ENCODE measurements at places on chromosomes 2 and 18.

DNA sequence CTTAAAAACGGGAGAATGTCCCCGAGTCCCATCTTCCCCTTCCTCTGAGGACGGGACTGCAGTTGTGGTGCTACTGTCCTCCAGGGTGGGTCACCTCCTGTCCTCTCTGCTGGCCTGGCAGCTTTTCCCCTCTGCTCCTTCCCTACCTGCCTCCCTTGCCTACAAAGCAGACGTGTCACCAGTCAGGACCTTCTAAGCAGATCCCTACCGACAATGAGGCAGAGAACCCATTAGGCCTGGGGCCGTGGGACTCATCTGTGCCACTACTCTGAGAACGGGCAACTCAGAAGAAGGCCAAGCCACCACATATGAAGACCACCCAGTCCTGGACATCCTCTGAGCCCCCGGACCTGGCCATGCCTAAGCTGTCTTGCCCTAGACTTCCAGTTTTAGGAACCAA lies 103.0 kb upstream of the TEX51 start:
- DNase-seq, result no peak

DNA sequence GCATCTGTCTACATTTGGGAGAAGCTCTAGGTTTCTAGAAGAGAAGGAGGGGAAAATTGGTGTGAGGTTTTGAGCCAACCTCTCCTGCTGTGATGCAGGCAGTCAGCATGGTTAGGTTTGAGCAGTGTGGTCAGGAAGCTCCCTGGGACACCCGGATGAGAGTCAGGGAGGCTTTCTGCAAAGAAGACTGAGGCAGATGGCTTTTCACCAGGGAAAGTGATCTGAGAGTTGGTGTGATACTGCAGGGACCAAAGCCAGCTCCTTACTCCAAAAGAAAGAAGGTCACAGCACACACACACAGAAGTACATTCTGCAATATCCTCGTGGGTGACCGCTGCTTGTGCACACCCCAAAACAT lies 75.8 kb upstream of the BCL11A start:
- no peak for DNase-seq

DNA sequence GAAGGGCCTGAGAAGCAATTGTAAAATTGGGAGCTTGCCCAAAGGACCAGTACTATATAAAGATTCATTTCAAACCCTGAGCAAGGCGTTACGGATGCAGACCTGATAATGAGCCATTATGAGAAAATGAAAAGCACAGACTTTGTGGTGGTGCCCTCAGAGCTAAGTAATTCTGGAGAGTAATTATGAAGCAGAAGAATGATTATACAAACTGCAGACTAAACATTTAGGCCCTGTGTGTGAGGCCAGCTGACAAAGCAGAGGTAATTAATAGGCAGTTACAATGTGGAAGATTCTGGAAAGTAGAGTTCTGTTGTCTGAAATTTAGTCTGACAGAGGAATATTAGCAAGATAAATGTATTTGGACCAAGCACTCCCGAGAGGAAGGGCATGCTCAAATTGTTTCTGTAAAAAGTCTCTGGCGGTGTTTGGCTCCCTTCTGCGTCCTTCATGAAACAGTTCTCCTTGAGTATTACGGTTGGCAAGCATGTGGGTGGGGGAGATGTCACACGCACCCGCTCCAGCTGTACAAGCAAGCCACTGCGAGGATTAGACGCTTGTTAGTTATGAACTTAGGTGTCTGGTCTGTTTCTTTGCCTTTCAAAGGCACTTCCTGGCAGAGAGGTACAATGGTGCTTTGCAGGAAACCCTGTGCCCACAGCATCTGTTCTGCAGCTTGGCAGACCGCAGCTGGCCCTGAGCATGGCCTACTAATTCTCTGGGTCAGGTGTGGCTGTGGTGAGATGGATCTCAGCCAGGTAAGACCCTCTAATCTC lies 45.5 kb downstream of the CDC42EP3 start:
- no peak for DNase-seq

DNA sequence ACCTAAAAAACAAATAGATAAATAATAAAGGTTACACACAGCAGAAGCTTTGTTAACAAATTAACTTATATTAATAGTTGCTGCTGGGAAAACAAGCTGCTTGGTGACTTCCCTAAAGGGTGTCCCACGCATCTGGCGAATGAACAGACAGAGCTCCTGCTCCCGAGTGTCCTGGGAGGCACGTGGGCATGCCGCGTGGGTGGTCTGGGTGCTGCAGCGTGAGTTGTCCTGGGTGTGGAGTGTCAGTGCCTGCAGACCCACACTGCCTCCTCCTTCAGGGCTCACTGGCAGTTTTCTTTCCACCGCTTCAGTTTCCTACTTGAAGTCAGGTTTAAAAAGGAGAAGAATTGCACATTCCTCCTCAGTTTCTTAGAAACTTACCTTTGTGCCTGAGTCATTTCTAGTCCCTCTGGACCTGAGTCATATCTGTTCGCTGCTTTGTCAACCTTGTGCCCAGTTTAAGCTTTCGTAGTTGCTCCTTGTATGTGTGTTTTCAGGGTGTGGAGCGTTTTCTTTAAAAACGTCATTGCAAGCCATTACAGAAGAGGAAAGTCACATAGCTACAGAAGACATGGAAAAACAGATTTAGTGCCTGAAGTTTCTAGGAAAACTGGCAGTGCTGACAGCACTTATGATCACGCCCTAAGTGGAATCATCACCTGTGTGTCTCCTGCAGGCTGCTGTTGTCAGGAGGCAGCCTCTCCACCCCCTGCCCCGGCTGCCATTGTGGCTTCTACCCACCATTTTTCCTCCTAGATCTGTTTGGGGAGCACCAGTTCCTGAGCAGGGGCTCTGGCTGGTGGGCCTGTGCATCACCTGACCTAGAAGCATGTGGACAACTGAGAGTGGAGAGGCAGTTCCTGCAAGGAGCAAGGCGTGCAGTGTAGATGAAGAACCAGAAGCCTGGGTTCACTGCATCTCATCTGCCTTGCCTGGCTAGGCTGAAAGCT lies 24.5 kb downstream of the IMPA2 start:
- DNase-seq, result no peak

GRCh38 chr2:9824441-9824840 lies 18.8 kb upstream of the TAF1B start:
- DNase-seq, result no peak

DNA sequence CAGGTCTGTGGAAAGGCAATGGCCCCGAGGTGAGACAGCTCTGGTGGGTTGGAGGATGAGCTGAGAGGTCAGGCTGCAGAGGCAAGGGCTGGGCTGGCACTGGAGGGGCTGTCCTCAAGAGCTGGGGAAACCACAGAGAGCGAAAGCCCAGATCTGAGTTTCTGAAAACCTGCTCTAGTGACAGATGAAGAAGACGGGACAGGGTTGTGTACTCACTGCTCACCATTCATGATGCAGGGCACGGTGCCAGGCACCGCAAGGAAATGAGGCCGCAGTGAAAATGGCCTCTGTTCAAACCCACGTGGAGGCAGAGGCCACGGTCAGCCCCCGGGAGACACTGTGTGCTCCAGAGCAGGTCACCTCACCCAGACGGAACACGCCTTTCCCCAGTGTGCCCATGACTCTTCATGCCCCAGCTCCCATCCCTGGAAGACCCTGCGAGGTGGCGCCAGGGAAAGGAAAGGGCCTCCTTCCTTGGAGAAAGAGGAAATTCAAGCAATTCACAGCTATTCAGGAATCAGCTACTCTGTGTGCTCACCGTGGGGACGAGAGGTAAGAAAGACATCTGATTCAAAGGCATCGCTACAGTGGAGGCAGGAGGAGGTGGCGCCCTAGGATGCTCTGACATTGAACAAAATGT lies 24.3 kb upstream of the ID2 start:
- no peak for DNase-seq

Data from stimulated activated CD8-positive, alpha-beta memory T cell treated with anti-CD3 and anti-CD28 coated beads, Interleukin-2, amount 100 ng/mL, for 48 hours (primary cell).